GM03348 (cell line): ENCODE measurements at places on chromosomes 6 and 20.

DNA sequence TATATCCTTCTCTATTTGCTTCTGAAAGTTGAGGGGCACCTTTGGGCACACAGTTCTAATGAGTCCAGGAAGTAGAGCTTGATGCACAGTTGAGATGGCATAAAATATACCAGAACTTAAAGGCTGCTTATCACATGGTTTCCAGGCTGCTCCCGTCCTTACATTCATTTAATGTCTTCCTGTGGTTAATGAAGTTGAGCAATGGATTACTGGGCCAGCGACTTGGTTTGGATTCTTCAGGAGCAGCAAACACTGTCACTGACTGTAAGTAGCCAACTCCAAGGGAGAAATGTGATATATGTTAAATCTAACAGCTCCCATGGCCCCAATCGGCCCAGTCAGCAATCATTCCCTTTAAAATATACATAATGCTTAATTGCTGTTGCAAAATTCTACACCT lies 9.0 kb upstream of the TSHZ2 start:
- DNase-seq: no peak

DNA sequence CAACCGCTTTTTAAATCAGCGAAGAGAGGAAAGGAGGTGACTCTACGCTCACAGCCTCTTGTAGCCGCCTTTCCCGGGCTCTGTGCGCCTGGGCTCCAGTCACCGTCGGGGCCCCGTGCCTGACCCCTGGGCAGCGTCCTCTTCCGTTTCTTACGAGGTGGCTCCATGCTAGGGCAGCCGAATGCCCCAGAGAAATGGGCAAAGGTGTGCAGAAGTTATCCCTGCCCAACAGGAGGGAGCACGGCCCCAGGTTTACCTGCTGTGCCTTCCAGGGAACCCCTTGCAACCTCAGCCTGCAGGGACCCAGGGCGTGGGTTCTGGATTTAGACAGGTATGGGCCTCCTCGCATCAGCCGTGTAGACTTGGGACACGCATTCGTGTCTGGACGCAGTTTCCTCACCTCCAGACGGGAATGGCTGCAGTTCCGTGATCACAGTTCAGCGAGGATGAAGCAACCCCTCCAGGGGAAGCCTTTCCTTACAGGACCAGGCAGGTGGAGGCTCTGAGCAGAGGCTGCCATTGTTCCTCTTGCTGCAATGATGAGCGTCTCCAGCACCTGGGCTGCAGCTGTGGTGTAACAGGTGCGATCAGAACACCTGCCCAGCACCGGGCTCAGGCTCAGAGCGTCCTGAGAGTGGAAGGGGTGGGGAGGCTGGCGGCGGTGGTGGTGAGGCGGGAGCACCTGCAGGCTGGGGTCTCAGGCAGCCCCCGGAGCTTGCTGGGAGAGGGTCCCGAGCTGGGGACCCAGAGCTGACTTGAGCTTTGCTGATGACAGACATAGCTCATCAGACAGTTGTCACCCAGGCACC lies 81.3 kb upstream of the BHLHE23 start:
- DNase-seq: no peak

DNA sequence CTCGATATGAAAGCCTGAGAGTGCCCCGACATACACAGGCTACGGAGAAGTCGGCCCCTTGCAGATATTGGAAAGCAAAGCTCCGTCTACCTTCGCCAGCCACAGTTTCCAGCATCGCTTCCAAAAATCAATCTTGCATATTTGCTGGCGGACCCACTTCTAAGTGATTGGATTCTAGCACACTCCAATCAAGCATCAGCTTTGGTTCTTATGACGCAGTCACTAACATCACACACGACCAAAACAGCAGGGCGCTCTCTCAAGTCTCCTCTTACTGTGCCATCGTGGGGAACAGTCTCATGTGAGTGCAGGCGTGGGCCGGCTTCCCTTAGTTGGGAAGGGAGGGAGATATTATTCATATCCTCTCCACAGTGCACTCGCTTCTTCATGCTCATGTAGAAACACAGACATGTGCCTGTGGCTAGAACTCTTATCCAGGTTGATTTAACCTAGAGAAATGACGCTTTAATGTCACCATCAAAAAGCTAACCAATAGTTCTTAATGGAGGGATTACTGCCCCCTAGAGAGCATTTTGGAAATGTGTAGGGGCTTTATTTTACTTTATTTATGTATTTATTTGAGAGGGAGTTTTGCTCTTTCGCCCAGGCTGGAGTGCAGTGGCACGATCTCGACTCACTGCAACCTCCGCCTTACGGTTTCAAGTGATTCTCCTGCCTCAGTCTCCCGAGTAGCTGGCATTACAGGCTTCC lies 229.8 kb downstream of the SOD2 start:
- no peak for DNase-seq

DNA sequence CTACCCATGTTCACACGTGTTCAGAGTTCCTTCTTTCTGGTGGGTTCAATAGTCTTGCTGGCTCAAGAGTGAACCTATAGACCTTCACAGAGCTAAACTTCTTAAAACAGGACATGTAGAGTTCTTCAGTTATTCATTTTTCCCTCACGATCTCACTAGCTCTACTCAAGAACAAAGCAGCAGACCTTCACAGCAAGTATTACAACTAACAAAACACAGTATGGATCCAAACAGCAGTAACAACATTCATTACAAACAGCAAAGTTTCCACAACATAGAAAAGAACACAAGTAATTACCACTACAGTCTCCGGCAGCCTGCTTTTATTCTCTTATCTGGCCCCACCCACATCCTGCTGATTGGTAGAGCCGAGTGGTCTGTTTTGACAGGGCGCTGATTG lies 39.5 kb upstream of the MCUR1 start:
- DNase-seq: no peak

GRCh38 chr6:6090861-6091607 lies 84.3 kb upstream of the NRN1 start:
- no peak for DNase-seq
